ENCODE measurements at places on chromosomes 3 and 15. TPM values are rescaled to one million over a fixed set of nuclear protein-coding genes. Genes with fewer than 3 reads are reported as not detected.

Gene PIGZ
- total RNA-seq: 0.29 TPM

Gene SCAANT1
- not detected for total RNA-seq

Gene C3orf20
- total RNA-seq: not detected

Gene MYRIP
- 15.9 TPM for total RNA-seq

Gene NUDT16
- 17.8 TPM for total RNA-seq

Gene ARNT2
- 22.9 TPM for total RNA-seq

Gene LDHAL6B
- not detected for total RNA-seq

Gene TRIM71
- total RNA-seq: 0.48 TPM

Gene KCNMB3
- 0.26 TPM for total RNA-seq

Gene MESP2
- total RNA-seq: not detected

Gene ACVR2B
- 5.6 TPM for total RNA-seq

Gene PAK6
- 2.3 TPM for total RNA-seq

Gene LRTM1
- total RNA-seq: not detected

Gene FOXB1
- total RNA-seq: not detected

Gene CYP19A1
- not detected for total RNA-seq

Gene HRH1
- total RNA-seq: 1.8 TPM

Gene SLC9C1
- total RNA-seq: 0.49 TPM

Gene TRNT1
- 12.9 TPM for total RNA-seq

Gene ATP8B4
- total RNA-seq: 45.2 TPM

Gene NUSAP1
- total RNA-seq: 101 TPM

Gene CA12
- total RNA-seq: 11.8 TPM

Gene MST1R
- under 0.01 TPM for total RNA-seq

Gene METTL6
- total RNA-seq: 61.7 TPM

Gene SLC12A1
- total RNA-seq: 0.41 TPM

Gene FGF12
- total RNA-seq: 4.4 TPM

Gene PTX3
- total RNA-seq: 7.9 TPM

Gene LRRC31
- 0.35 TPM for total RNA-seq

Gene ACOX2
- 29.0 TPM for total RNA-seq

Gene NEK11
- total RNA-seq: 8.8 TPM

Gene TMOD3
- total RNA-seq: 10.5 TPM

Gene TRIM42
- total RNA-seq: not detected

Gene CLDN11
- total RNA-seq: 14.3 TPM

Gene SLC28A1
- not detected for total RNA-seq

Gene GPR171
- not detected for total RNA-seq

Gene LRCH3
- 73.5 TPM for total RNA-seq

Gene CLSTN2
- total RNA-seq: 14.4 TPM

Gene SETMAR
- 32.3 TPM for total RNA-seq

Gene C15orf40
- total RNA-seq: 5.9 TPM

Gene HTR3E
- not detected for total RNA-seq

Gene GABRA5
- not detected for total RNA-seq

Gene MEGF11
- total RNA-seq: 0.76 TPM
